ENCODE measurements at places on chromosomes 5 and 9.

DNA sequence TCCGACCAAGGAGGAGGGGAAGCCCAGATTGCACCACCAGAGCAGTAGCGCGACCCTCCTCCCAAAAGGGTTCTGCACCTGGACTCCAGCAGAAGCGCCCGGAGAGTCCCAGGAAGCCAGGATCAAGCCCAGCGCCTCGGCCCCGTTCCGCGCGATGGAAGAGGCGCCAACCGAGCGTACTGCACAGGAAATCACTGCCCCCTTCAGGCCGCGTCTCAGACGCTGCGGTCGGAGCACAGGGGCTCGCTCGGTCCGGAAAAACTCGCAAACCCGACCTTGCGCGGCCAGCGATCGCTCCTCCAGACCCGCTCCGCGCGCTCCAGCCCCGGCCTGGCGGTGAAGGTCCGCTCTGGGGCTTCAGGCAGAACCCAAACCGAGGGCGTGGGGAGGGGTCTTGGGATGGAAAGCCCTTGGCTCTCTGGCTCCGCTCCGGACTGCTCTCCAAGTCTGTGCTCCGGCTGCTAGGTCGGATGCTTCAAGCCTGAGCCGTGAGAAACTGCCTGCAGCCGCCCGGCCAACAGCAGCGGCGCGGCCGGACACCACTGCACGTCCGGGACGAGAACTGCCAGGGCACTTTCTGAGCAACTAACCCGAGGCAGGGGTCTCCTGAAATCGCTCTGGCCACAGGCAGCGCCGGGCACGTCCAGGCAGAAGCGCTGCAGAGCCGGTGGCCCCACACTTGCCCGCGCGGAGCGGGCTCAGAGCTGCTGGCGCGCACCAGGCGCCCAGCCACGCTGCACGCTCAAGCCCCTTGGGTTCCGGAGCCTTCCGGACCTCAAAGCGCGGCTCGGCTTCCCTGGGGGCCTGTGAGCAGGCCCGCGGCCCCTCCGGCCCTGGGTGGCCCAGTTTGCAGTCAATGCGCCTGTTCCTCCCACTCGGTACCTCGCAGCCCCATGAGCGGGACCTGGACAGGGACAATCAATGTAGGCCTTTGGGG lies 1.3 kb downstream of the GABBR2 start:
- DNase-seq: no peak

- DNase-seq: no peak
Observed at GRCh38 chr5:65727491-65728156, 5.6 kb downstream of the NLN start.

GRCh38 chr9:96217754-96218693 lies 84.0 kb downstream of the HSD17B3 start:
- DNase-seq: no peak

DNA sequence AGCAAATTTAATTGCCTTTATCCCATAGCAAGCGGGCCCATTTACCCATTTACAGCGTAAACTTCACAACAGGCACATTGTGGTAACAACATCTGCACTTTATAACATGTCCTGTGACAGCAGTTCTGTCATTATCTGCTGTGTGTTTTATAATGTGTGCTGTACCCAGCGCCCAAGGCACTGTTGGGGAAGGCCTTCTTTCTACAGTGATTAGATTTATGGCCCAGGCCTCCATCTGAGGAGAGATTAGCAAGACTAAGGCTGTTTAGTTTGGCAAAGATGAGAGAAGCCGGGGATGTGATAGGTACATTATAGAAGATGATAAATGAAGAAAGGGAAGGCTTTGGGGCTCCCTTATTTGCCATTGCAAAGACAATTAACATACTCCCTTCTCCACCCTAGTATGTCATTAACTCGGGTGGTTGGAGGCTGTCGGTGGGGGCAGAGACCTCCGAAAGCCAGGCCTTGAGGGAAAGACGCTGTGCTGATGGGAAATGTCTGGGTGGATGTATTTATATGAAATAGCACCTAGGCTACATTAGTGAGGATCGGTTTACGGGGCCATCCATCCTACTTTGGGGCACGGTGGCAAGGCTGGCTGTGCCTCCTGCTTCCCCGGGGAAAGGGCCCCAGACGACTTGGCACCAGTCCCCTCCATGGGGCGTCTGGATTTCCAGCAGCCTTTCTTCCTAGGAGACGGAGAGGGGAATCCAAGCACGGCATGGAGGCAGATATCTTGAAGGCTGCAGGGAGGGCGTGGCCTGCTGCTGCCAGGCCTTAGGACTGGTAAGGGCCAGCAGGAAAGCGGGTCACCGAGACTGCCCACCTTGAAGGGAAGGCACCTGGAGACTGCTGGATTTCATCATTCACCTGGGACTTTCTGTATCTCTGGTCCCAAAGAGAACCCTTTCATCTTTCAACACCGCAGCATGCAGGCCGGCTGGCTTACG lies 64.3 kb upstream of the PTCH1 start:
- DNase-seq: no peak

- DNase-seq: no peak
Observed at GRCh38 chr9:102164247-102164646, 425.8 kb upstream of the GRIN3A start.

DNA sequence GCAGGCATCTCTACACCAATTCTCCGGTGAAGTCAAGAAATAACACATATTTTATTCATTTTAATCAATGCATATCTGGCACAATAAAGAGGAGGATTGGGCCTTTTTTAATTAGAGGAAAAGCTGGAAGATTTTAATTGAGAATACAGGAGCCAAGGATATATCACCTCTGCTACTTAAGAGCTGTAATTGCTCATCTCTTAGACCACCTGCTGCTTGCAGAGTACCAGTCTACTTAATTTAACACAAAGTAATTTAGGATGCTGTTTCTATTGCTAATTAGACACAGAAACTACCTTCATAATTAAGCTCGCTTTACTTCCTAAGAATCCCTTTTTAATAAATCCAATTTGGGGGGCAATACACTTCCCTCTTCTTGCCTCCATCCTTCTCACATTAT lies 326.9 kb downstream of the TENT4A start:
- DNase-seq: no peak

DNA sequence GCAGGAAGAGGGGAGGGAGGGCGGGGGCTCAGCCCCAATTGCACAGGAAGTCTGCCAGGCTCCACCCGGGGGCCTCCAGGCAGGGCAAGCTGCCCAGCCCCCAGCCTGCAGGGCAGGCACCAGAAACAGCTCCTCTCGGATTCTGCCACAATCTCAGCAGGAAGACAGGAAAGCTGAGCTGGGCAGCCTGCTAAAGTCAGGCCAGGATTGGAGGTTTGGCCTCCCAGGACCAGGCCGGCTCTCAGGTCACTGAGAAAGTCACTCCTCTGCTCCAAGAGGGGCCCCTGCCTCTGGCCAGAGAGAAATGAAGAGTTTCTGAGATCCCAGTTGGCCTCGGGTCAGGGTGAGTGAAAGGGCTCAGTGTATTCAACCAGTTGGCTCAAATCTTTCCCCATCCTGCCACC lies 54.6 kb upstream of the STXBP1 start:
- no peak for DNase-seq

- no peak for DNase-seq
Observed at GRCh38 chr5:141343242-141343952, at the start of gene PCDHGA3. Gene PCDHGA3 (plus strand): TSS chr5:141343829. CDS start chr5:141344034, 205 bp downstream.

GRCh38 chr5:168879929-168880328 lies 300.8 kb upstream of the PANK3 start:
- no peak for DNase-seq

- no peak for DNase-seq
Observed at GRCh38 chr9:129242191-129242941, 64.3 kb upstream of the IER5L start.

DNA sequence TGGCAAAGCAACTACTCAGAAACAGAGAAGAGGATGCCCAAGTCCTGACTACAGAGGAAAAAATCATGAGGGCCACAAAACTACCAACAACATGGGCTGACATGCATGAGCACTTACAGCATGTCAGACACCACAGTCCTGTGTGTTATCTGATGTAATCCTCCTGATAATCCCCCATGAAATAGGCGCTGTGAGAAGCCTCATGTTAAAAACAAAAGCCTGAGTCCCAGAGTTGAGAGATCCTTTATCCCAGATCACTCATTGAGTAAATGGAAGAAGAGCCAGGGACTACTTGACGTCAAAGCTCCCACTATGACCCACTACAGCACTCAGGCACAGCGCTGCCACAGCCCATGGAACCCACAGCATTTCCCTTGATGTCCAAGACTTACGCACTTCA lies 7.2 kb upstream of the SPOCK1 start:
- DNase-seq: no peak

Measured in NCI-H187 treated with DMSO at 0.1 percent for 48 hours (cell line).